ENCODE measurements at places on chromosomes 16 and 17.

DNA sequence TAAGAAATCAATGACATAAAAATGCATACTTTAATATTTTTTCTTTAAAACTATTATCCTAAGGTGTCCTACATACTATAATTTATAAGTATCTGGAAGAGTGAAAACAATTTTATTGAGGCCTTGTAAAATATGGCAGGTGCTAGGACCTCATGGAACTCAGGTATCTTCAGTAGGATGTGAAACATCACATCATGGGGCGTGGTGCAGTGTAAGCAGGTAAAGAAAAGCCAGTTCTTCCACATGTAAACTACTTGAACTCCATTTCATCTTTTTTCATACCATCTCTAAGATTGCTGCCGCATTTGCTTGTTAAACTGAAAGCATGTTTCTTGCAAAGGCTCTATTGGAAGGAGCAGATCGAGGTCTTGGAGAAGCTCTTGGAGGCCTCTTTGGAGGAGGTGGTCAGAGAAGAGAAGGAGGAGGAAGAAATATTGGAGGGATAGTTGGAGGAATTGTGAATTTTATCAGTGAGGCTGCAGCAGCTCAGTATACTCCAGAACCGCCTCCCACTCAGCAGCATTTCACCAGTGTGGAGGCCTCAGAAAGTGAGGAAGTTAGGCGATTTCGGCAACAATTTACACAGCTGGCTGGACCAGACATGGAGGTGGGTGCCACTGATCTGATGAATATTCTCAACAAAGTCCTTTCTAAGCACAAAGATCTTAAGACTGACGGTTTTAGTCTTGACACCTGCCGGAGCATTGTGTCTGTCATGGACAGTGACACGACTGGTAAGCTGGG lies at the start of gene CAPNS2:
TSS of gene CAPNS2 (plus strand) at position 253 of the 744 bp plus-strand sequence. CDS start at position 326, 73 bp downstream.
- DNase-seq: no peak

DNA sequence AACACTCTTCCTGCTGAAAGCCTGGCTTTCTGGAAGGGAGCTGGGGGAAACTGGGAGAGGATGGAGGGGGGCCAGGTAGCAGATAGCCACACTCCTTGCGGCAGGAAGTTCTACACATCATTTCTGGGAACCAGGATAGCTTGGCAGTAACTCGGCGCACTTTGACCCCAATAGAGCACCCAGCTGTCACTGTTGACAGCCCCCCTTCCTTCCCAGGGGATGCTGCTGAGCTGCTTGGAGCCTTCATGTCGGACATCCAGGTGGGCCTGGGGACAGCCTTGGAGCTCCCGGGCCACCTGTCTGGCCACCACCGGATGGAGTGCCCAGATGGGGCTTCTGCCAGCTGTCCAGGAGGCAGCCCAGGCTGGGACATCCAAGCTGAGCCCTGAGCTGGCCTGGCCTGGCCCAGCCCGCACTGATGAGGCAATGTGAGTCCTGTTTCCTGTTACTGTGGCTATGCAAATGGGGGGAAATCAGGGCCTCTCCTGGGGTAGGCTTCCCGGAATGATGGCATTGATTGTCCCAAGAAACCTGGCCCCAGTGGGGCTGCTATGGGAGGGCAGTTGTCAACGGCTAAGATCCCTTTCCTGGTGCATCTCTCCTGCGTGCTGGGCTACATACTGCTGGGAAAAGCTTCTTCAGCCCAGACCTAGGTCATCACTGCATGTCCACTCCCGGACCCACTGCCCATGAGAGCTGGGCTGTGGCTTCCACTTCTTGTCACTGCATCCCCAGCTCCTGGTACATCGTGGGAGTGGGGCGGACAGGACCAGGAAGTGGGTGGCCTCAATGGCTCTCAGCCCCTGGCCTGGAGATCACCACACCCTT lies 50.0 kb downstream of the SOCS1 start:
- DNase-seq: no peak

- DNase-seq: no peak
Measured at GRCh38 chr16:19909750-19910322, 25.2 kb upstream of the GPRC5B start.

DNA sequence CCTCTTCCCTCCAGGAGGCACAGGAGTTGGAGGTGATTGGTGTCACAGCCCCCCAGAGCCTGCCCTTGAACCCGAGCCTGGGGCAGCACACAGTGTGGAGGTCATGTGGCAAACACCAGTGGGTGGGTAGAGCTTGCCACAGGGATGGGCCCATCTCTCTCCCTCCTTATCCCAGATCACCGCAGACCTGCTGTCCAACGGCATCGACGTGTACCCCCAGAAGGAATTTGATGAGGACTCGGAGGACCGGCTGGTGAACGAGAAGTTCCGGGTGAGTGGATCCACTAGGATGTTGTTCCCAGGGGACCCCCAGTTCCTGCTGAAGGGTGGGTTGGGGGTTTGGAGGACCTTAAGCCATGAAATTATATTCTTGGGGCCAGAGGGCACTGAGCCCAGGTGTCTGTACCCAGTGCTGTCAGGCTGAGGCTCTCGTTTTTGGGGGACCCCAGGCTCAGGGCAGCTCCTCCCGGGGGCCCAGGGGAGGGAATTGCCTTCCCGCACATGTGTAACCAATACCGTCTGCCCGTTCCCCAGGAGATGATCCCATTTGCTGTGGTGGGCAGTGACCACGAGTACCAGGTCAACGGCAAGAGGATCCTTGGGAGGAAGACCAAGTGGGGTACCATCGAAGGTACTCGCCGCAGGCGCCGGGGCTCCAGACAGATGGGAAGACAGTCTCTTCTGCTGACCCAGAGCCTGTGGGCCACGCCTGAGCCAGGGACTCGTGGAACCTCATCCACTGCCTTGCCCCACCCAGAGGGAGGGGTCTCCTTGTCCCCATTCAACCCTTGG lies 351.9 kb downstream of the SEC14L1 start:
- no peak for DNase-seq

- no peak for DNase-seq
Measured at GRCh38 chr16:69662901-69663300, 63.5 kb downstream of the NQO1 start.

DNA sequence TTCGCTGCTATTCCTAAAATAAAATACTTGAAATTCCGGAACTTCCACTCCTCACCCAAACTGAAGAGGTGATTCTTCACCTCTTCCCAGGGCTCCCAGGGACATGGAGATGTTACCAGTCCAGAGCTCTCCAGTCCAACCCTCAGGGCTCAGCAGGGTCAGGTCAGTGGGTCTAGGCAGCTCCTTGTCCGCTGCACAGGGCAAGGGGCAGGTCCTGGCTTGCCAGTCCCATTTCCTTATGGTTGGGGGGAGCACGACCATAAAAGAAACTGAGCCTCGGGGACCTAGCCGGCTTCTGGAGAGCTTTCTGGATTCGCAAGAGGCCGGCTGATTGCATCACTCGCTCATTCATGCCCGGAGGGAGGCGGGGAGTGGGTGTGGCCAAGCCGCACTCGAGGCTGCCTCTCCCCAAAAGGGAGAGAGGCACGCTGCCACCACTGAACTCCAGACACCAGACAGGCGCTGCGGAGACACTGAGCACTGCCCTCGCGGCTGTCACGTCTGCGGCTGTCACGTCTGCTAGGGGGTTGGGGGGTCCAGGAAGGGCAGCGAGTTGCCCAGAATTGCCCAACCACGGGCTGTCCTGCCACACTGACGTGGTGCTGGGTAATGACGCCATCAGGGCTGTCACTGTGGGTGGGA lies 15.8 kb downstream of the SLC7A5 start:
- peak; percentile 86 for DNase-seq

DNA sequence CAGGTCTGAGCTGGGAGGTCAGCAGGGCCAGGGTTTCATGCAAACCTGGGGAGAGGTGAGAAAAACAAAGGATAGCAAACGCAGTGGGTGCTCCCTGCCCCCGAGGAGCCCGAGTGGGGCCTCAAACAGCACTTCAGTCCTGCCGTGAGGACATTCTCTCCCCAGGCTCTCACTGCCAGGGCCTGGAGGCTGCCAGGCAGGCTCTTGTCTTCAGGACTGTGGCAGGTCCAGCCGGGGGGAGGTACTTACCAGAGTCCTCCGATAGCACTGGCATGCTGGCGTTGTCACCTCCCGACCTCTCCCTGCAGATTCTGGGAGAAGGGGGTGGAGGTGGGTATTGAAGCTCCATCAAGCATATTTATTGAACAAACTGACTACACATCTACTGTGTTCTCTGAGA lies 1.3 kb downstream of the MPP3 start:
- no peak for DNase-seq

- DNase-seq: no peak
Measured at GRCh38 chr17:77296769-77297409, 156.1 kb downstream of the SEC14L1 start.

DNA sequence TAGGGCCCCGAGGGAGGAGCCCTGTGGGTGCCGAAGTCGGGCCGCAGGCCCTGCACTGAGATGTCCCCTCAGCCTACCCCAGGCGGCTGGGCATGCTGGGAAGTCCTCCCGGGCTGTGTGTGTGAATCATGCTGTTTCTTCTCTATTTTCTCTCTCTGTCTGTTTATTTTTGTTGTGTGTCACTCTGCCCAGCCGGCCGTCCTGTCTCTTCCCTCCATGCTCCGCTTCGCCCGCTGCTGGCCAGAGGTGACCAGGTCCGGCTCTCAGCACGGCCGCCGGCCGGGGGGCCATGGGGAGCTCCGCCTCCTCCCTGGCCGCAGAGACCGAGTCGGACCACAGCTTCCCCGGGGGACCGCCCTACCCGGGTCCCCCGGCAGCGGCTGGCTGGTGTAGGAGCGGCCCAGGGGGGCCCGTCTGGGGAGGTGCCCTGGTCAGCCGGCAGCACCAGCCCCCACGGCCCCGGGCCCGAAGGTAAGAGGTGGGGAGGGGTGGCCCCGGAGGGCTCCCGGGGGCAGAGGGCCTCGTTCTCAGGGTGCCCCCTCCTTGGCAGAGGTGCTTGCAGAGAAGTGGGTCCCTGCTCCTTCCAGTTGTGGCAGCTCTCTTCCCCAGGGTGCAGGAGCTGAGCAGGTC lies 12.5 kb downstream of the CAPN15 start:
- no peak for DNase-seq

DNA sequence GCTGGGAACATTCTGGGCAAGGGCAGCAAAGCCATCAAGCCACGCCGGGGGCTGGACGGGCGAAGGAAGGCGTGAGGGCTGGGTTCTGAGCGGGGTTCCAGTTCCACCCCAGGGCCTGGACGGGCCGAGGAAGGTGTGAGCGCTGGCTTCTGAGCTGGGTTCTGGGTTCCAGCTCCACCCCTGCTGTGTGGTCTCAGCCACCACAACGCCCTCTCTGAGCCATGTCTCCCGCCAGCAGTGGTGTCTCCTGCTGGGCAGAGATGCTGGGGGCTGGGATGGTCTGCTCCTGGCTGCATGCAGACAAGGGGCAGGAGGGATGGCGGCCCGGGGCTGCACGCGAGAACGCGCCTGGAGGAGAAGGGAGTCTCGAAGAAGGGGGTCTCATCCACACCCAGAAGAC lies 3.9 kb upstream of the CPNE7 start:
- no peak for DNase-seq

GRCh38 chr17:38908676-38909181 lies 16.7 kb upstream of the LASP1NB start:
- DNase-seq: no peak

DNA sequence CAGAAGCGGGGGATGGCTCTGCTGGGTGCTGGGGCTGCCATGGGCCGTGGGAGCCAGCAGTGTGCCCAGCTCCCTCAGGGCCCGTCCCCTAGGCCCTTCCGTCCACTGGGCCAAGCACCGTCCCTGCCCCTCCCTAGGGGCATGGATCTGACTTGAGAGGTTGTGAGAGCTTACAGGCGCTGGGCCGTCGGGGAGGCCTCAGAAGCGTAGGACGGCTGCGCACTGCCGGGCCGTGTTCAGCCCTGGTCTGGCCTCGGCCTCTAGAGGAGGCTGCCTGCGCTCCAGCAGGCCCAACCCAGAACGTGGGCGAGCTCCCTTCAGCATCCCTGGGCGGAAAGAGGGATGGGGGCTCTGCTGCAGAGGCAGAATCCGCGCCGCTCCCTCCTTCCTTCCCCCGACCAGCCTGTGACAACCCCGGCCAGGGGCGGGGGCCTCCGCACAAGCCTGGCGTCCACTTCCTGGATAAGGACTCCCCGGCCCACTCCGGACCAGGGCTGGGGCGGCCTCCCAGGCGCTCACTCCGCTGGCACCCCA lies 685 bp upstream of the MPG start:
- peak; percentile 33 for DNase-seq

DNA sequence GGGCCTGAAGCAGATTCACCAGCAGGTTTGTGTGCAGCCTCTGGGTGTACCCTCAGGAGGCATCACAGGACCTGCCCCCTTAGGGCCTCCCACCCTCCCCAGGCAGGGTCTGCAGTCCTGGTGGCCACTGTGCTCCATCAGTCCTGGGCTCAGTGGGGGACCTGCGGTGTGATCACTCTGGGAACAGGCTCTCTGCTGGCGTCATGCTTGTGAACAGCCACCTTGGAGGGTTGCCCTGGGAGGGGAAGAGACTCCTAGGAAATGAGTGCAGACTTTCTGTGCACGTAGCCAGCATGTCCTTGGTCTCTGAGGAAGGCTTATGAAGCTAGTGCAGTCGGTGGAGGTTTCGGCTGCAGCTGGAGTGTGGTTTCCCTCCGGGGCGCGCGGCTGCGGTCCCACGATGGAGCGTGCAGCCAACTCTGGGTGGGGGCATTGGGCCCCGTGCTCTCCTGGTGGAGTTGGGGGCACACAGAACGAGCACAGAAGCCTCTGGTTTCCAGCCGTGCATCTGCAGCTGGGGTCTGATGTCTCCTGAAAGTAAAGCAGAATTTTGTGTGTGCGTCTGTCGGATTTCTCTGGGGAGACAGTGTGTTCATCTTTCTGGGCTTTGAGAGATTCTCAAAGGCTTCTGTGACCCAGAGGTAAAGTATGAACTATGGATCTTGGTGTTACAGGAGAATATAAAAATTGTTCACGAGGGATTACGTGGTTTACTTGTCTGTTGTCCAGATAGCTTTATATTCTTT lies 68.1 kb upstream of the ZNF750 start:
- DNase-seq: no peak

GRCh38 chr17:49337884-49338283 lies 24.2 kb downstream of the ZNF652 start:
- no peak for DNase-seq

GRCh38 chr17:49496867-49497147 lies 1.7 kb downstream of the NGFR start:
- DNase-seq: no peak

DNA sequence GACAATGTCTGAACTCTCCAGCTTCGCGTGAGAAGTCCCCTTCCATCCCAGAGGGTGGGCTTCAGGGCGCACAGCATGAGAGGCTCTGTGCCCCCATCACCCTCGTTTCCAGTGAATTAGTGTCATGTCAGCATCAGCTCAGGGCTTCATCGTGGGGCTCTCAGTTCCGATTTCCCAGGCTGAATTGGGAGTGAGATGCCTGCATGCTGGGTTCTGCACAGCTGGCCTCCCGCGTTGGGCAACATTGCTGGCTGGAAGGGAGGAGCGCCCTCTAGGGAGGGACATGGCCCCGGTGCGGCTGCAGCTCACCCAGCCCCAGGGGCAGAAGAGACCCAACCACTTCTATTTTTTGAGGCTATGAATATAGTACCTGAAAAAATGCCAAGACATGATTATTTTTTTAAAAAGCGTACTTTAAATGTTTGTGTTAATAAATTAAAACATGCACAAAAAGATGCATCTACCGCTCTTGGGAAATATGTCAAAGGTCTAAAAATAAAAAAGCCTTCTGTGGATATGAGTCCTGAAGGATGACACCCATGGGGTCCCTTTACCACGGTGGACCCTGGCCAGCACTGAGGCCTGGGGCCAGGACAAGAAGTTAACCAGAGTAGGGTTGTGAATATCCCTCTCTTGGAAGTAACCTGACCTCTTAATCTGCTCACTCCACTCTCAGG lies 10.5 kb upstream of the ITGAD start:
- DNase-seq: peak; percentile 67

All from stimulated activated CD4-positive, alpha-beta T cell treated with anti-CD3 and anti-CD28 coated beads, Interleukin-4, amount 100 ng/mL, for 24 hours (primary cell).